ENCODE measurements at places on chromosomes 16 and 17.

- DNase-seq = no peak
Measured at GRCh38 chr17:45946841-45947256, 52.2 kb upstream of the STH start.

GRCh38 chr17:10121971-10122707, 76.3 kb downstream of the GAS7 start:
- DNase-seq = no peak

- no peak for DNase-seq
Measured at GRCh38 chr16:1542533-1542932, 9.1 kb downstream of the TMEM204 start.

DNA sequence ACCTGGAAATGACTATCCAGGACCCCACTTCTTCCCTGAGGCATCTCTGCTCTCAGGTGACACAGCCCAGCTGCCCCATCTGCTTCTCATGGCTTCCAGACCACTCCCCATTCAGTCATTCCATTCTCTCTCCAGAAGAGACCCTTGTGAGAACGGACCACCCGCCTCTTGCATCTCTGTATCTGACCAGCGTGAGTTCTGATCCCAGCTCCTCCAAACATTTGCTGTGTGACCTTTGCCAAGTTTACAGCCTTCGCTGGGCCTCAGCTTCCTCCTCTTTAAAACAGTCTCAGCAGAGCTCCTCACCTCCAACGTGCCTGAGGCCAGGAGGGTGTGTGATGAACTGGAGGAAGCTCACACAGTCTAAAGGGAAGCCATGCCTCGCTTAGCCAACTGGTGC, 39.6 kb downstream of the C16orf82 start:
- DNase-seq = no peak

- DNase-seq = no peak
Measured at GRCh38 chr17:28029044-28029443, 13.4 kb upstream of the NLK start.

GRCh38 chr16:53984936-53985335, 281.0 kb downstream of the FTO start:
- DNase-seq = no peak

DNA sequence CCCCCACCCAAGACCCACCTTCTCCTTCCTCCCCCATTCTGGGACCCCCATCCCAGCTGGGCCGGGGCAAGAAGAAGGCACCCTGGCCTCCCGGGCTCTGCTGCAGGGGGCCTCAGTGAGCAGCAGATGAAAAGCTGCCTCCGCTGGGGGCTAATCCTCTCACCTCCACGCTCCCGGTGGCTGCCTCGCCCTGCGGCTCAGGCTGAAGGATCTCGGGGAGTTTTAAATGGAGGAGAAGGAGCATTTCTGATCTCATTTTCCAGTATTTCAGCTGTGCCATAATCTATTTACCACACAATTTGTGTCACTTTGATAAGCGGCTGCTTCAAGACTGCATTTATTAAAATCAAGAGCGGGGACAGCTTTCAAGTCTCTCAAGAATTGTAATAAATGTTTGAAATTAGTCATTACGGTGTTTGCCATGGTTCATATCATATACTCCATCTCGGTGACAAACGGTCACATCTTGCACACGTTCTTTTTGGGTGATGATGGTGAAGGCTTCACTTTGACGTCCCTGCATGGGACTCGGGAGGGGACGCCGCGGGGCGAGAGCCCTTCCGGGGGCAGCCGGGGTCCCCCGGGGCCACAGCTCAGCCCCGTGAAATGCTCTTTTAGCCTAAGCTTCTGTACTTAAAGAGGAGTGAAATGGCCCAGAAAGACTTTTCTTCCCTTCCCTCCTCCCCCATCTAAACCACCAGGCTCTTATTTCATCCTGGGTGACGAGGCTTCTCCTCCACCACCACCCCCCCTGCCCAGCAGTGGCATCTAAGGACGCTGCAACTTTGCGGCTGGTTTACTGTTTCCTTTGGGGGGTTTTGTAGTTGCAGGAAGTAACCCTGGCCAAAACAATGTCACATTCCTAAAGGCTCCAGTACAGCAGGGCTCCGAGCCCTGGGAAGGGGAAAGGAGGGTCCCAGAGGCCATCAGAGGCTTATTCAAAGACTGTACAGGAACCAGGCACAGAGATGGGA, 313.1 kb upstream of the TNRC6C start:
- no peak for DNase-seq

DNA sequence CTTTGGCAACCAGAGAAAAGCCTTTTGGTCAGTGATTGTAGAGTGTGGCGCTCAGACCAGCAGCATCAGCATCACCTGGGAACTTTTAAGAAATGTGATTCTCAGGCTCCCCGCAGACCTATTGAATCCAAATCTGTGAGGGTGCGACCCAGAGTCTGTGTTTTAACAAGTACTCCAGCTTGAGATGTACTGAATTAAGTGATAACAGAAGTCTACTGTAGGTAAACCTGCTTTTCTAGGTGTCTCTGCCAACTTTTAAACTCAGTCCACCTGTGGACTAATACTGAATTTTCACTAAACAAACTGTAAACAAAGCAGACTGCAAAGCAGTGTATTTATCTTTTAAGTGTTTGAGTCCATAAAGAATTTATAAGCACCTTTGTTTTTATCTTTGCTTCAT, 43.6 kb downstream of the NUP93 start:
- DNase-seq = no peak

- DNase-seq = no peak
Measured at GRCh38 chr17:8312251-8312650, 2.2 kb downstream of the ARHGEF15 start.

DNA sequence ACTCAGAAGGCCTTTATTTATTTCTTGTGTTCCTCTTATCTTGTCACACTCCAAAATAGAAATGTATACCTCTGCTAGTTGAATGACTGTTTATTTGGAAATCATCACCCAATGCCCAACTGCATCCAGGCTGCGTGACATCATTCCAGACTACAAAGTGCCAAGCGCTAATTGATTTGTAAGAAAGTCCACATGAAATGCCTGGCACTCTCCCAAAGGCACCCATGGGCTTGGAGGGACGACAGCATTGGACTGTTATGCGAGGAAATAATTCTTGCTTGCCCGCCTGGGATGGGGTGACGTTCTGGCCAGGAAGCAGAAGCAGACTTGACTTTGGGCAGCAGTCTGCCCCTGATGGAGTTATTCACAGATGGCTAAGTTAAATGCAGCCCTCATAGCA, 165.9 kb downstream of the CDH13 start:
- no peak for DNase-seq

DNA sequence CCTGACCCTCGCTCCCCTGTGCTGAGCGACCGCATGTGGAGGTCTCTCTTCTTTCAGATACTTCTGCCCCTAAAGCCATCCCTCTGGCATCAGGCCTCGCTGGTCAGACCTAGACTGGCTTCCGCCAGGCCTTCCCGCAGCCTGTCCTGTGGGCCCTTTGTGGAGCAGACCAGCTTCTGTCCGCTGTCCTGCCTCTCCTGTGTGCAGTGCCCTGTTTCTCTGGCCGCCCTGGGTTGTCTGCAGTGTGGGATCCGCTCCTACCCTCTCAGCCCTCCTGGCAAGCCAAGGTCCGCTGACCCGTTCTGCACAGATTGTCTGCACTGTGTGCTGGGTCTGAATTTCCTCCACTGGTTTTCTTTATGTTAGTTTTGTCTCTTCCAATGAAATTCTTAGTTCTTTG, 21.5 kb upstream of the MC1R start:
- no peak for DNase-seq

- no peak for DNase-seq
Measured at GRCh38 chr16:391885-392335, 5.1 kb upstream of the NME4 start.

DNA sequence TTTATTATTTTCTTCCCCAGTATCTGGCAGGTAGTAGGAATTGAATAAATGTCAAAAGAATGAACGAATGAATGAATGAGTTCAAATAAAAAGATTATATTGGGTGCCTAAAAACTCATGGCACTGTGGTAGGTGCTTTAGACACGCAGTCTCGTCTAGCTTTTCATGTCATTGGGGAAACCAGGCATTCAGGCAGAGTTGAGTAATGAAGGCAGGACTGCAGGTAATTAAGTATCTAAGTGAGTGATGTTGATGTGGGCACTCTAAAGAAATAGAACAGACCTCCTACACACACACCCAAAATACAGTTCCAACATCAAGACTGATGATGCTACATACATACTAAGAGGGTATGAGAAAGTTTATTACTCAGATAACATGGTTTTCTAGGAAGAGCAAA, 96.6 kb downstream of the ZNF18 start:
- DNase-seq = no peak

- no peak for DNase-seq
Measured at GRCh38 chr17:76416457-76416856, 32.0 kb downstream of the SPHK1 start.

Measured in NCI-H187 treated with DMSO at 0.1 percent for 48 hours (cell line).